ENCODE measurements at places on chromosomes 12 and 14.

DNA sequence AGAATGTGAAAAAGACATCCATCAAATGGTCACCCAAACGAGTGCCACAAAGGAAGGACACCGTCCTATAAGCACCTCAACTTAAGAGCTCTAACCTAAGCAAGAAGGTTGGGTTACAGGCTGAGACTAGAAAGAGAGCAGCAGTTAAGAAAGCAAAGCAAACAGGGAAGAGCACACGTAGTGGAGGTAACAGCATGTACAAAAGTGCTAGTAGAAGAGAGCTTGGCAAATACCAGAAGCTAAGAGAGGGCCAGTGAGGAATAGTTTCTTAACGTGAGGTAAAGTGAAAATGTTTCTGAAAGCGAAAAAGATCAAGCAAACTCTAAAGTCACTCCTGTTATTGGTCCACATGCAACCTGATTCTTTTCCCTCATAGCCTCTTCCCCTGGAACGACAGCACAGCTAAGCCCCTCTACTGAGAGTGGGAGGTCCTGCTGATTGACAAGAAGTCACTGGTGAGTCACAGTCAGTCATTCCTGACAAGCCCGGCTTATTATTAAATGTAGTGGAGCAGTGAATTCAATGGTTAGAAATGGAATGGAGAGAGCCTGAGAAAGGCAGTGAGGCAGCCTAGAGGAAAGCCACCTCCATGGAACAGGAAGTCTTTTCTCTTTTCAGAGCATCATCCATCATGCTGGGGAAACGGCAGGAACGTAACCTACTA, 204.4 kb downstream of the SLC25A21 start:
- DNase-seq, result no peak

GRCh38 chr14:104147346-104148125, 9.1 kb downstream of the KIF26A start:
- DNase-seq, result no peak

- no peak for DNase-seq
Measured at GRCh38 chr12:124624823-124625222, 57.4 kb upstream of the NCOR2 start.

DNA sequence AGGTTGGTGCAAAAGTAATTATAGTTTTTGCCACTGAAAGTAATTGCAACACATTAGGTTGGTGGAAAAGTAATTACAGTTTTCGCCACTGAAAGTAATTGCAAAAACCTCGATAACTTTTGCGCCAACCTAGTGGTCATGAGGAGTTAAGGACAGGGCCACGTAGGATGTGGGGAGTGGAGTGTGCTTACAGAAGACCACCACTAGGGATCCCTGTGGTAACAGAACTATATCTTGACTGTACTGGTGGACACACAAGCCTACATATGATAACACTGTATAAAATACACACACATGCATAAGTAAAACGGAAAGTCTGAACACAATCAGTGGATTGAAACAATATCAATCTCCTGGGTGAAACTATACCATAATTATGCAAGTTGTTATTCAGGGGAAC, 187.4 kb upstream of the ABCD2 start:
- DNase-seq, result no peak

DNA sequence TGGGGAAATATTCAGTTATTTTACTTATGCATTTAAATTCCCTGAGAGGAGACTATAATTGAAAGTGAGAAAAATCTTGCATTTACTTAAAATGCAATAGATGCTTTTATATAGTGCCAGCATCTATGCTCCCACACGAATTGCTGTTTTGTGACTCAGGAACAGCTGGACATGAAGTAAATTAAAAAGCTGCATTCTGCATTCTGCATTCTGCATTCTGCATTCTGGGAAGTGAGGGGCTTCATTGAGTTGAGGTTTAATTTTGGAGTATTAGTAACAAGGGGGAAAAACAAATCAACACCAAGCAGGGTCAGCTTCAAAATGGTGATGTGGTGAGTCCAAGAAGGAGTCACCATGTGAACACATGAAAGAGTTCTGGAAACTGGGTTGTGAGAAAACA, 101.2 kb downstream of the C12orf50 start:
- no peak for DNase-seq

DNA sequence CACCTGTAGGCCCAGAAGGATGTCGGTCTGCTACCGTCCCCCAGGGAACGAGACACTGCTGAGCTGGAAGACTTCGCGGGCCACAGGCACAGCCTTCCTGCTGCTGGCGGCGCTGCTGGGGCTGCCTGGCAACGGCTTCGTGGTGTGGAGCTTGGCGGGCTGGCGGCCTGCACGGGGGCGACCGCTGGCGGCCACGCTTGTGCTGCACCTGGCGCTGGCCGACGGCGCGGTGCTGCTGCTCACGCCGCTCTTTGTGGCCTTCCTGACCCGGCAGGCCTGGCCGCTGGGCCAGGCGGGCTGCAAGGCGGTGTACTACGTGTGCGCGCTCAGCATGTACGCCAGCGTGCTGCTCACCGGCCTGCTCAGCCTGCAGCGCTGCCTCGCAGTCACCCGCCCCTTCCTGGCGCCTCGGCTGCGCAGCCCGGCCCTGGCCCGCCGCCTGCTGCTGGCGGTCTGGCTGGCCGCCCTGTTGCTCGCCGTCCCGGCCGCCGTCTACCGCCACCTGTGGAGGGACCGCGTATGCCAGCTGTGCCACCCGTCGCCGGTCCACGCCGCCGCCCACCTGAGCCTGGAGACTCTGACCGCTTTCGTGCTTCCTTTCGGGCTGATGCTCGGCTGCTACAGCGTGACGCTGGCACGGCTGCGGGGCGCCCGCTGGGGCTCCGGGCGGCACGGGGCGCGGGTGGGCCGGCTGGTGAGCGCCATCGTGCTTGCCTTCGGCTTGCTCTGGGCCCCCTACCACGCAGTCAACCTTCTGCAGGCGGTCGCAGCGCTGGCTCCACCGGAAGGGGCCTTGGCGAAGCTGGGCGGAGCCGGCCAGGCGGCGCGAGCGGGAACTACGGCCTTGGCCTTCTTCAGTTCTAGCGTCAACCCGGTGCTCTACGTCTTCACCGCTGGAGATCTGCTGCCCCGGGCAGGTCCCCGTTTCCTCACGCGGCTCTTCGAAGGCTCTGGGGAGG, at the start of gene LTB4R:
TSS of gene LTB4R (plus strand) at position 857 of the 959 bp plus-strand sequence. CDS start 4,150 bp downstream, outside the sequence.
- DNase-seq, result peak; percentile 70

DNA sequence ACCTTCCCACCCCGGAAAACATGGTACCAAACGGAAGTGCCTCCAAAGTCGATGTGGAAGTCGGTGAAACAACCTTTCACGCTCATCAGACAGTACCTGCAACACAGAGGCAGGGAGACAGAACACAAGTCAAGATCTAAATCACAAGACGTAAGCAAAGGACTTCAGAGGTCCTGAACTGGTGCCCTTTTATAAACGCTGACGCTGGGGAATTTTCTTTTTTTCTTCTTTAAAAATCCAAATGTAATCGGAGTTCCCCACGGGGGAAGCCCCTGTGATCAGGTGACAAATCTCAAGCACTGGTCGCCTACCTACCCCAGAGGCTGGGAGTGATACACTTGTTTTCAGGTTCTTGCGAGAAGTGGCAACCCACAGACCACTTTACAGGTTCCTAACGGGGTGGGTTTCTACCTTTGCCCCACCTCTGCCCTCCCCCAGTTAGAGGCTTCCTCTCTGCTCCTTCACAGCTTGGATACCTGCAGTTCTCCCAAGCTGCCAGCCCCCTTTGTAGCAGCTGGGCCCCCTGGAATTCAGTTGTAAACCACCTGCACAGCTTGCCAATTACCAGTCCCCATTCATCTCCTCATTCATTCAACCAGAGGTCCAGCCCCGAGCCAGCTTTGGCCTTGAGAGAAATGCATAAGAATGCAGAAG, 46.2 kb downstream of the KDM2B start:
- peak; percentile 69 for DNase-seq

- peak; percentile 28 for DNase-seq
Measured at GRCh38 chr14:96098309-96098998, 59.3 kb downstream of the C14orf132 start.

GRCh38 chr12:59643550-59643949, 47.7 kb downstream of the SLC16A7 start:
- DNase-seq, result no peak

GRCh38 chr12:27060740-27061139, 21.6 kb downstream of the C12orf71 start:
- DNase-seq, result no peak

DNA sequence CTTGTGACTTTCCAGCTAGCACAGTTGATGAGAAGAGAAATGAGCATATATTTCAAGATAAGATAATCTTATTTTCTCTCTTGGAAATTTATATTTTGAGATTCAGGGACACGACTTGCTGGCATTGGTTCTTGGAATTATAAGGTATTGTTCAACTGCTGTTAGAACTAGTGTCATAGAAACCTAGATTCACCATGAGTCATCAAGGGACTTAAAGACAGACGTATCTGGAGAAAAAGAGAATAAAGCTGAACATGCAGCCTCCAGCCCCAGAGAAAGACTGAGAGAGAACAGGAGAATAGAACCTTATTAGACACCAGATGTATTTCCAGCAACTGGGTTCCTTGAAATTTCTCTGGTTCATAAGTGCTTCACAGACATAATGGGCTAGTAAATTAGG, 194.4 kb upstream of the PPFIA2 start:
- no peak for DNase-seq

GRCh38 chr12:113386866-113387566, 16.7 kb downstream of the SDS start:
- DNase-seq, result no peak

DNA sequence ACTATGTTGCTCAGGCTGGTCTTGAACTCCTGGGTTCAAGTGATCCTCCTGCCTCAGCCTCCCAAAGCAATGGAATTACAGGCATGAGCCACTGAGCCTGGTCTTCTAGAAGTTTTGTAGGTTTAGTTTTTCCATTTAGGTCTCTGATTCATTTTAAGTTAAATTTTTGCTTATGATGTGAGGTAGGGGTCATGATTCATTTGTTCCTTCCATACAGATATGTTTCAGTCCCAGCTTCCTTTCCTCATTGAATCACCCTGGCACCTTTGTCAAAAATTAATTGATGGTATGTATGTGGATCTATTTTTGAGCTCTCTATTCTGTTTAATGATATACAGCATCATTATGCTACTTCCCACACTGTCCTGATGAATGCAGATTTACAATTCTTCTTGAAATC, 25.6 kb upstream of the CABP1 start:
- DNase-seq, result no peak

- no peak for DNase-seq
Measured at GRCh38 chr14:30907659-30908057, 33.3 kb downstream of the COCH start.

DNA sequence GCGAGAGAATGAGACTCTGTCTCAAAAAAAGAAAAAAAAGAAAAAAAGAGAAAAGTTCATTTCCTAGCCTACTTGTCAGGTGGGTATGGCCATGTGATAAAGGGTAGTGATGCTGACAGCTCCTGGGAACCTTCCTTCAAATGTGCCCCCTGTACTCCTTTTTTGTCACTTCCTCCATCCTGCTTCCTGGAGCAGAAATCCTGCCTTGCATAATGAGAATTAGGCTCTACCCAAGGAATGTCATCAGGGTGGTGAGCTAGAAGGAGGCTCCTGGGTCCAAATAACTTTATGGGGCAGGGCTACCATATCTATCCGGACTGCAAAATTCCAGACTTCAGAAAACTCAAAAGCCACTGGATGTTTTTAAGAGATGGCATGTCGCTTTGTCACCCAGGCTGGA, 27.8 kb upstream of the FBXO34 start:
- no peak for DNase-seq

DNA sequence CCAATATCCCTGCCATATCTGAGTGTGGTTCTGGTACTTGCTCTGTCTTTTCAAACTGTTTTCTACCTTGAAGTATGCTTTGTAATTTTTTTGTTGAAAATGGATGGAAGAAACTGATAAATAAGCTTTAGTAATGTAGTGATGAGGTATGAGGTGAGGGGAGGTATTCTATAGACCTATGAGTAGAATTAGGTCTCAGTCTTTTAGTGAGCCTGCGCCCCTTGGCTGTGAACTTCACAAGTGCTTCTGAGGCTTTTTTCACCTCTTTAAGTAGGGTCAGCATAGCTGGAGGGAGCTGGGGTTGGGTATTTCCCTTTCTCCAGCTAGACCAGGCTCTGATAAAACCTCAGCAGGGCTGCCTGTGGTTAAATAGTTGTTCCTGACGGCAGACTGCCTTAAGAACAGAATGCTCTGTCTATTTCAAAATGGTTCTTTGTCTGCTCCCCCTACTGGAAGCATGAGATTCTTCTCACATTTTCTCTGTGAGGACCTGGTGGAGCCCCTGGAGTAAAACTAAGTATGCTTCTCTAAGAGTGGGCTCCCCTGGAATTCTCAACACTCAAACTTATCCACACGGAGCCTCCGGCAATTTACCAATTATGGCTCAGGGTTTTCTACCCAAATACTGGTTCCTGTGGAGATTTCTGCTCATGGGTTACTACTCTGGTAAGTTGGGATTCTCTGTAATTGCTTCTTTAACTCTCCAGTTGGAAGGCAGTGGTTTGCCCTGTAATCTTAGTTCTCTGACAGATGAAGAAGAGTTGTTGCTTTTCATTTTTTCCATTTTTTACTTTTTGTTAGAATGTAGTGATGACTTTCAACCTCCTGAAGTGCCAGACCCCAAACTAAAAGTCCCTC, 13.1 kb downstream of the KRT5 start:
- DNase-seq, result no peak

DNA sequence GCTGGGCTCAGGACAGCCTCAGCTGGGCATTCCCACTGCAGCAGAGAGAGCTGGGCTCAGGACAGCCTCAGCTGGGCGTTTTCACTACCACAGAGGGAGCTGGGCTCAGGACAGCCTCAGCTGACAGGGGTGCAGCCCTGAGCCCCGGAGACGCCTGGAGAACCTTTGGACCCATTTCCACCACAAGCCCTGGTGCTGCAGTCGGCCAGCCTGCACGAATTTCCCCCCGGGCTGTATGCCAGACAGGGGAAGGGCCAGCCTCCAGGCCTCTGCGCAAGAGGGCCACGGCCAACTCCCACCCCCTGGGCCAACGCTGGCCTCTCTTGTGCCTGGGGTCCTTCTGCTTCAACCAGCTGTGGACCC, 2.6 kb upstream of the C14orf180 start:
- DNase-seq, result no peak

GRCh38 chr14:100246809-100247428, 8.0 kb downstream of the YY1 start:
- no peak for DNase-seq

DNA sequence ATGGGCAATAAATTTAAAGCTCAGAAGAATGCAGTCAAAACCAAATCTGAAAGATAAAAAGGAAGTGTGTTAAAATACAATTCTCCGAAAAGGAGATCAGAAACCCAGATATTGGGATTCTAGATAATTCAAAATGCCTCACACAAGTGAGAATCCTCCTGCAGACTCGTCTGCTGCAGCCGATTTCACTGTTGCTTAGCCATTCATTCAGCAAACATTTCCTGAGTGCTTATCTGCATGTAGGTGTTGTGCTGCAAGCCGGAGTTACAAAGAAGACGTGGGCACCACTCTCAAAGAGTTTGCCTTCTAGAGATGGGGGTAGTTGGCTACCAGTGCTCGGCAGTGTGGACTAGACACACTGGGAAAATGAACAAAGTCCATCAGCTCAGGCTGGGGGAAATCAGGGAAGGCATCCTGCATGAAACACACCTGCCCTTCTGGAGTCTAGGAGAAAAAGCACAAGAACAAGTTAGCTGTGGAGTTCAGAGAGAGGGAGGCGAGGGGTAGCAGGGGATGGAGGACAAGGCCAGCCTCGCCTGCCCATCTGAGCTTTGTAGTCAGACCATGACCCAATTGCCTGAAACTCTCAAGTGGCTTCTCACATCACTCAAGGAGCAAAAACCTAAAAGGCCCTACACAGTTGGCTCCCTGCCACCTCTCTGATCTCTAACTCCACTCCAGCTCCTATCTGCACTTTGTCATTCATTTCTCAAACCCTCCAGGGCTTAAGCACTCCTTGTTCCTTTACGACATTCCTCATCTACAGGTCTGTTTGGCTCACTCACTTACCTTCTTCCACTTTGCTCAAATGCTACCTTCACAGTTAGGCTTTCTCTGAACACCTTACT, 310.0 kb upstream of the DDHD1 start:
- DNase-seq, result no peak

GRCh38 chr12:81081726-81082125, 3.8 kb downstream of the ACSS3 start:
- no peak for DNase-seq

Measured in stimulated activated CD8-positive, alpha-beta memory T cell treated with anti-CD3 and anti-CD28 coated beads, Interleukin-4, amount 100 ng/mL, for 48 hours (primary cell).